Small intestine (tissue), 16 donors: ENCODE measurements at places on chromosomes 1 and 21.
A peak's percentile ranks its signal among the peaks of the same experiment; 100 is the strongest.

DNA sequence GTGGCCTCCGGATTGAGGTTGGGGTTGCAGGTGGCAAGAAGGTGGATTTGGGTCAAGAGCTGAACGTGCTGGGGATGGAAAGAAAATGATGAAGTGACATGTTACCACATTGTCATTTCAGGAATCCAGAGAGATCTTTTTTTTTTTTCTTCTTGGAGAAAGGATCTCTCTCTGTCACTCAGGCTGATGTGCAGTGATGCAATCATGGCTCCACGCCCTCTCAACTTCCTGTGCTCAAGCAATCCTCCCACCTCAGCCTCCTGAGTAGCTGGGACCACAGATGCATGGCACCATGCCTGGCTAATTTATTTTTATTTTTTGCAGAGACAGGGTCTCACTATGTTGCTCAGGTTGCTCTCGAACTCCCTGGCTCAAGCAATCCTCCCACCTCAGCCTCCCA lies 80.6 kb downstream of the GON4L start:
- DNase-seq, result no peak

DNA sequence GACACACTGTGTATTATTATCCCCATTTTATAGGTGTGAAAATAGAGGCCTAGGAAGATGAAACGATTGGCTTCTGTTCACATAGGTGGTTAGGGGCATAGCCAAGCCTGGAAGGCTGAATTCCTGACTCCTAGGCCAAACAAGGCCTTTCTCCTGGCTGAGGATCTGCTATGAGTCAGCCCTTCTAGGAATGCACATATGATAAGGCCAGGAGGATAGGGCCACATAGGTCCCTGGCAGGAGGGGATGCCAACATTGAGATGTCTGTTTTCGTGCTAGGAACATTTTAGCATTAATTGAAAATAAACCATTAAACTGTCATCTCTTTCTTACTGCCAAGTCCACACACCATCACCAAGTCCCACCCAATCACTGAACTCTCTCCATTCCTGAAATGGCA lies 9.2 kb downstream of the CSMD2 start:
- no peak for DNase-seq

- DNase-seq, result no peak
Measured at GRCh38 chr1:168328731-168329364, 48.2 kb downstream of the TBX19 start.

DNA sequence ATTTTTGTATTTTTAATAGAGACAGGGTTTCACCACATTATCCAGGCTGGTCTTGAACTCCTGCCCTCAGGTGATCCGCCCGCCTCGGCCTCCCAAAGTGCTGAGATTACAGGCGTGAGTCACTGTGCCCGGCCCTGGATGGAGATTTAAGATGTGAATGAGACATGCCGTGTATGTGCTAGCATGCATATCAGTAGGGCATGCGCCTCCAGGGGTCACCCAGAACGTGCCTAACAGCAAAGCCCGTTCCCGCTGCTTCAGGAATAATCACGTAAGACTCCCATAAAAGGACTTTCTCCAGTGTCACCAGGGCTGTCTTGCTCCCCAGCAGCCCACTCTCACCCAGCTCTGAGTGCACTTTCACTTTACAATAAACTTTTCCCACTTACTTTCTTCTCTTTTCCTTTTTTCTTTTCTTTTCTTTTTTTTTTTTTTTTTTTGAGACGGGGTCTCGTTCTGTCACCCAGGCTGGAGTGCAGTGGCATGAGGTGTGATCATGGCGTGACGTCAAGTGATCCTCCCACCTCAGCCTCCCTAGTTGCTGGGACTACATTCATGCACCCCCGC lies 46.9 kb upstream of the DISP3 start:
- DNase-seq, result no peak

GRCh38 chr1:161706113-161706481 lies 932 bp upstream of the FCRLA start:
- DNase-seq, result no peak

GRCh38 chr1:59410457-59410856 lies 113.6 kb downstream of the FGGY start:
- no peak for DNase-seq

GRCh38 chr1:150362721-150363425 lies 1.1 kb upstream of the RPRD2 start:
- no peak for DNase-seq

- peak; percentile 56 for DNase-seq
Measured at GRCh38 chr1:24263211-24263610, 55.9 kb upstream of the GRHL3 start.

- DNase-seq, result no peak
Measured at GRCh38 chr1:109476825-109477224, 6.9 kb upstream of the ATXN7L2 start.

- DNase-seq, result no peak
Measured at GRCh38 chr21:45381865-45382696, 22.9 kb upstream of the COL18A1 start.

DNA sequence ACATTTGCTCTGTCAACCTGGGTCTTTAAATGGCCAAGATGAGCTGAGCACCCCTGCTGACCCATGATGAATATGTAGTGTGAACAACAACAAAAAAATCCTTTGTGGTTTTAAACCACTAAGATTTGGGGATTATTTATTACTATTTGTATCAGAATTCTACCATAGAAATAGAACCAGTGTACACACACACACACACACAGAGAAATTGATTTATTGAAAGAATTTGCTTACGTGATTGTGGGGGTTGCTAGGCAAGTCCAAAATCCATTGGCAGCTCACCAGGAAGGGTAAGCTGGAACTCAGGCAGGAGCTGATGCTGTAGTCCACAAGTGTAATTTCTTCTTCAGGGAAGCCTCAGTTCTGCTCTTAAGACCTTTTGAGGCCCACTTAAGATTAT lies 82.5 kb upstream of the MAP1LC3C start:
- DNase-seq, result no peak

- DNase-seq, result no peak
Measured at GRCh38 chr1:192669174-192669573, 33.2 kb downstream of the RGS13 start.

GRCh38 chr21:34864370-34865149 lies 184.5 kb downstream of the RUNX1 start:
- no peak for DNase-seq

DNA sequence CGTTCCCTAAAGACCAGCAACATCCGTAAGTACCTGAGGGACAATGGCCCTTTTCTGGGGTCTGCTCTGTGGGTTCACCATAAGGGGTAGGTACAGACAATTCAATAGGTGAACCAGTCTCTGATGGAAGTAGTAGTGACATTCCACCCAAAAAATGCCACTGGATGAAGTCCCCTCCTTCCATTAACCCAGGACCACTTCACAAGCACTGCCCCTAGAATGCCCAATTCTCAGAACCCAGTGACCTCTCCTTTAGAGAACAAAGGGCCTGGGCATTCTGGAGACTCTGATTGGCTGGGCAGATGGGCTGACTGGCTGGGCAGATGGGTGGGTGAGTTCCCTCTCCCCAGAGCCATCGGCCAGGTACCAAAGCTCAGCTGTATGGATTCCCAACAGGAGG lies at the start of gene TEX38:
Gene TEX38 (plus strand): TSS at position 301 of the 400 bp plus-strand sequence. CDS start 81 bp downstream, at position 382.
- no peak for DNase-seq

DNA sequence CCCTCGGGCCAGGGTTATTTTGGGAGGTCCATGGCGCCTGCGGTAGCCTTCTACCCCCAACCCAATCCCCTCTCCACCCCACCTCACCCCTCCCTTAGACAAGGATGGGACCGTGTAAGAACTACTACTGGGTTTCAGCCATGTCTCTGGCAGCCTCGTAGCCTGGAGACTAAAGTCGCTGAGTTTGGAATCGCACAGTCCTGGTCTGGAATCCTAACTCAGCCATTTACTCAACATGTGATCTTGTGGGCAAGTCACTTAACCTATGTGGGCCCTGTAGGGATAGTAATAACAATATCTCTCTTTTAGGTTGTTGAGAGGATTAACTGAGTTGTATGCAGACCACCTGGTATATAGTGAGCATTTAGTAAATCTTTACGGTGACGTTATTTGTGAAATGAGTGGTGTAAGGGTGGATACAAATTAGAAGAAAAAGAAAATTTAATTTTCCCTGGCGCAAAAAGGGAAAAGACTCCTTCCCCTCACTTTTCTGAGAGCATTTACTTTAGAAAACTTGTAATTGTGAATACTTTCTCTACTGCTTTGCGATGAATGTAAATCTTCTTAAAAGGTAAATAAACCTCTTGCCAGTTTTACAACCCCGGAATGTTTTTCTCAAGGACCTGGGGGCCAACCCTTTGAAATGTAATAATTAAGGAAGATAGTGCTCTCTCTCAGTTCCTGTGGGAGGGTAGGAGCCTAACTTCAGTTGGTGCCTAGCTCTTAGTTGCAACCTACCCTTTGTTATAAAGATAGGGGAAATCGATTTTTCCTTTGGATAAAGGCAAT lies 615 bp upstream of the MRPS15 start:
- peak; percentile 64 for DNase-seq

- DNase-seq, result peak; percentile 49
Measured at GRCh38 chr1:148264374-148265276, 112.5 kb upstream of the NBPF11 start.

DNA sequence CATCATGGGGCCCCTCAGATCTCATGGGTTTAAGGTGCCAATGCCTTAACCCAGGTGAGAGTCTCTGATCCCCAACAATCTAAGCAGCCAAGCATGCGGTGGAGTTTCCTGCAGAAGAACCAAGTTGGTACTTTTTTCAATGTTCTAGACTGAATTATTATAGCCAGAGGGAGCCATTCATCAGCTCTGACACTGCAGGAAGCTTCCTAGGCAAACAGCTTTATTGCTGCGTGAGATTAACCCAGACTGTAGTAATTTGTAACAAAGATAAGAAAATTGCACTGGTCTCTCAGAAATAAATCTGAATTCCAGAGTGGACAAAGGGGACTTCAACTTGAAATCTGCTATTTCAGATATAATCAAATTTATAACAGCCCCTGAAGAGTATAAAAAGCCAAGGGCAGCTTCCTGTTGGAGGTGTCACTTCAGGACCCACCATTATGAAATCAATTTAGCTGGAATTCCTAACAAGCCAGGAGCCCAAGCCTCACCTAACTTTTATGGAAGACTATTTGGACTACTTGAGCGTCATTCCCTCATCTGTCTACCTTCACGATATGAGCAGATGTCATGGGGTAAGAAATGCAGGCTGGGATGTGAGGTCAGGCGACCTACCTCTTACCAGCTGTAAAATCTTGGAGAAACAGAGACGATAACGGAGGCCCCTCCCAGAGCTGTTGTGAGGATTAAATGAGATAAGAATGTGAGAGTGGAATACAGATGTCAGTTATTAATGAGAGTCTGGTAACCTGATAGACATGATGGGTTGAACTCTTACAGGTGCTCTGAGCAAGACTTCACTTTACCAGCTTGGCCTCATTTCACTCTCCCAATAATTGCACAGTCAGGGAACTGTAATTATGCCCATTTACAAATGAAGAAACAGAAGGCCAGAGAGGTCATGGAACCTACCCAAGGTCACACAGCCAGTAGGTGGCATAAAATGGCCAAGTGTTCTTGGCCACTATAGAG lies 135.1 kb downstream of the RRAGC start:
- DNase-seq, result no peak

GRCh38 chr1:51750218-51750617 lies 128.3 kb downstream of the NRDC start:
- DNase-seq, result no peak

GRCh38 chr1:161324020-161324419 lies 9.8 kb downstream of the SDHC start:
- DNase-seq, result no peak

- peak; percentile 76 for DNase-seq
Measured at GRCh38 chr1:76330991-76331603, 256.6 kb downstream of the ST6GALNAC3 start.

DNA sequence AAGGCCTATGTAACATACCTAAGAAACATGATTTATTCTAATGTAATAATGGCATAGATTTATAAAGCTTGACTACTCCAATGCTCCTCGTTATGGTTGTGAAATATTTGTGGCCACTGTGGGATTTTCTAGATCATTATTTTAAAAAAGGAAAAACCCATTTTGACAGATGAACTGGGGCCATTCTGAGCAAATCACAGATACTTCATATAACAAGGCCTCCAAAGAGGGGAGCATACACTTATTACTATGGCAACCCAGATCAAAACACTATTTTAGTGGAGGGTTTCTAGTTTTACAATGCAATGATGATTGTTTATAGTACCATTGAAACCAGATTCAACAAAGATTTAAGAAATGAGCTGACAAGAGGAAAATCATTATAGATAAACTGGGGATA lies 346.6 kb downstream of the ZNF326 start:
- no peak for DNase-seq

GRCh38 chr1:51729824-51730301 lies 113.0 kb downstream of the OSBPL9 start:
- peak; percentile 58 for DNase-seq

GRCh38 chr1:6131561-6131960 lies 48.6 kb downstream of the CHD5 start:
- no peak for DNase-seq

DNA sequence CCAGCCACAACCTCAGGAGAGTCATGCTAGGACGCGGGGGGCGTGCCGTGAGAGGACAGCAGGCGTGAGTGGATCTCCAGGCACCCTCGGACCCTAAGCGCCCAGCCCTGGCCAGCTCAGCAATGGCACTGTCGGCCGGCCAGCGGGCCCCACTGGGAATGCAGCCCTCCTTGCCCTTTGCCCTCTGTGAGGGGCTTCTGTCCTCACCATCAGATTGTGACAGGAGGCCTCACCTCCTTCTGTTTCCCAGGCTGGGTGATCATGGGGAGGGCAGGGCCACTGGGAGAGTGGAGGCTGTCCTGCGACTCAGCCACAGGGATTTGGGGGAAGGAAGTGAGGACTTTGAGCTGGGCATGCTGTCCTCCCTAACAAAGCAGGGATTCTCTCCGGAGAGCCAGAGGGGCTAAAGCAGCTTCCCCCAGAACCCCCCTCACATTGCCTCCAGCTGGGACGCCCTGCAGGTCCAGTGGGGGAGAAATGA lies 6.6 kb upstream of the LRRC3 start:
- DNase-seq, result peak; percentile 15

DNA sequence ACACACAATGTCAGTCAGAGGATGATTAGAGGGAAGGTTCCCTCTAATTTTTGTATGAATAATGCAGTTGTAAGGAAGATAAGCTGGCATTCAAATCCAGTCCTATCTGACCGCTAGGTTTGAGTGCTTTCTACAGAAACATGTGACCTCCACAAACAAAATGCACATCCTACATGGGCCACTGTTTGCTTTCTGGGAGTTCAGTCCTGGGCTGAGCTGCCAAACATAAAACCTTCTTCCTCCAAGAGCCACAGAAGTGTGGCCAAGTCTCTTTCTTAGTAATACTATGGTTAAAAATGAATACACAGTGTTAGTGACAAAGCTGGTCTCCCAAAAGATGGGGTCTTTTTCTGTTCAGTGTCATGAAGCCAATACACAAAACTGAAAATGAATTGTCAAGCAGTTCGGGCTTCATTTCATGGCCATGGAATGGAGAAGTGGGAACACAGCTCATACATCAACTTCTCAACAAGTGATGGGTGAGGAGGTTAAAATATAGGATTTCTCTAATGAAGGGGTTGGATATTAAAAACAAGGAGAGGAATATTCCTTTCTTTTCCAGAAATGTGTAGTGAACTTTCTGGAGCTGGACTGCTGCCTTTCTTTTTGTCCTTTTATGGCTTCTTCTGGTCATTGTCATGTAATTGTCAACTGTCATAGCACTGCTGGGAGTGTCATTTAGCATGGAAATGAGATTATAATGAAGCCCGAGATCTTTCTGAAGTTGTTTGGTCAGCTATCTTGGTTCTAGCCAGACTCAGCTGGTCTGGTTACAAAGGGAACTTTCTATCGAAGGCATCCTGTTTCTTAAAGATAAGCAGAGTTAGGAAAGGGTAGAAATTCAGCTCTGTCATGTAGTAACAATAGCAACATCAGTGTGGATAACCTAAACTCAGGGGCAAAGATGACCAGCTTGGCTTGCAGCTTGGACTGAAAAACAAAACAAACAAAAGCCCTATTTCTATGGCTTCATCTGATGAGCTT lies 135.1 kb downstream of the CHD1L start:
- no peak for DNase-seq

GRCh38 chr1:8822373-8823294 lies 5.2 kb upstream of the RERE start:
- peak; percentile 86 for DNase-seq
